ENCODE measurements at places on chromosomes 3 and 15.
A peak's percentile ranks its signal among the peaks of the same experiment; 100 is the strongest.

GRCh38 chr15:53534105-53534839, 225.2 kb downstream of the WDR72 start:
- DNase-seq = no peak

- no peak for DNase-seq
Observed at GRCh38 chr15:29008846-29009245, 123.1 kb downstream of the APBA2 start.

DNA sequence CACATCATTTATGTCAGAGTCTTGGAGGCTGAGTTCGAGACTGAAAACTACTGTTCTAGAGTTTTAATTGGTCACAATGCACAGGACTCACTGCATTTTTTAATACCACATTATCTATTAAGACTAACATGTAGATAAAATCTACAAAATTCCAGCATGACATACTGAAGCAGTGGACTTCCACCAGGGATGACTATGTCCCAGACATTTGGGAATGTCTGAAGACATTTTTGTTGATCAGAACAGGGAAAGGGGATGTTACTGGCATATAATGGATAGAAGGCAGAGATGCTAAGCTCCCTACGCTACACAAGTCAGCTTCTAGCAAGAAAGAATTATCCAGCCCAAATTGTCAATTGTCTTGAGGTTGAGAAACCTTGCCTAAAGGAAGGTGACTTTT, 419.0 kb upstream of the TGFBR2 start:
- DNase-seq = no peak

- no peak for DNase-seq
Observed at GRCh38 chr3:54079730-54080325, 42.5 kb upstream of the CACNA2D3 start.

DNA sequence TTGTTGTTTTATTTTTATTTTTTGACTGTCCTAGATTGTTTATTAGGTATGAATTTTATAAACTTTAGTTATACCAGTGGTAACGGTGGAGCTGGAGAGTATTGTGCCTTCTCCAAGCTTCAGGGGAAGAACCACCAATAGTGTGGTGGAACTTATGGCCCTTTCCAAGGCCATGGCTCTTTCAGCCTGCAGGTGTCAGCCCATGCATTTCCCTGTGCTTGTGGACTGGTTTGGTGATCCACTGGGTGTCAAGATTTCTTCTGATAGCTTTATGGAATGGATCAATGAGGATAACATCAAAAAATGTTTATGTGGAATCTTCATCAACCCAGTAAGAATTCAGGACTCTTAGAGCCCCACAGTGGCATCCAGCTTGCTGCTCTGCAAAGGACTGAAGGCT, 19.2 kb upstream of the SCAMP5 start:
- DNase-seq = no peak

- no peak for DNase-seq
Observed at GRCh38 chr3:171459137-171459941, 866 bp downstream of the TNIK start.

DNA sequence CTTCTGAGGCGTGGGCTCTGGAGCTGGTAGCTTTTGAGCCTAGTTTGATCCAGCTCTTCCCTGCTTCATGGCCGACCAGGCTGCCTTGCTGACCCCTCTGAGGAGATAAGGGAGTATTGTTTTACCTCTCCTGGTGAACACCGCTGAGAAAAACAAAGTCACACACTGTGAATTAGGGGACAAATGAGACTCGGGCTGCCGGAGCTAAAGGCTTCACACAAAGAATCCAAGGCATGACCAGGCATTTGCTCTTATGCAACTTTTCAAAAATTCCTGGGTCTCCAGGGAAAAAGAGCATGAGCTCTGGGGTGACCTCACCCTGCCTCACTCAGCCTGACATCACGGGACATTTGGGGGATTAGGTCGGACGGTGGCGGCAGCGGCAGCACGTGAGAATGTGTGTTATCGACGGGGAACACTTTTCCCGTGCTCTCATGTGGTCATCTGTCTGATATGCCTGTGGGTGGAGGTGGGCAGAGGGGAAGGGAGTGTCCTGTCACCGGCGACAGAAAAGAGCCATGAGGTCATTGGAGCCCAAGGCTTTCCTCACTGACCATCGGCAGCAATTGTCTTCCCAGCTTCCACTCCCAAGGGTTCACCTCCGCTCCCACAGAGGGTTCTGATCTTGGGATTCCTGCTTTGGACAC, 61.0 kb downstream of the TMEM44 start:
- peak; percentile 85 for DNase-seq

DNA sequence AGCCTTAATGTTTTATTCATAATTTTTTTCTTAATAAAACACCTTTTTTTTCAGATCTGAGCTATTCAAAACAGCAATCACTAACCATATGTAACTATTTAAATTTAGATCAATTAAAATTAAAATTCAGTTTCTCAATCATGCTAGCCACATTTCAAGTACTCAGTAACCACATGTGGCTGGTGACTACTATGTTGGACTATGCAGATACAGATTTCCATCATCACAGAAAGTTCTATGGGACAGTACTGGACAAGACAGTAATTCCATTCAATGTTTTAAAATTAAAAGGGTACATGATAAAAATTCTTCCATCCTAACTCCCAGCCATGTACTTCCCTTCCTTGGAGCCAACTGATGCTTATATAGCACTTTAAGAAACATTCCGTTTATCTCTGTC, 119.3 kb downstream of the GLDN start:
- DNase-seq = no peak

GRCh38 chr3:72269475-72269874, 484.5 kb upstream of the PROK2 start:
- no peak for DNase-seq

DNA sequence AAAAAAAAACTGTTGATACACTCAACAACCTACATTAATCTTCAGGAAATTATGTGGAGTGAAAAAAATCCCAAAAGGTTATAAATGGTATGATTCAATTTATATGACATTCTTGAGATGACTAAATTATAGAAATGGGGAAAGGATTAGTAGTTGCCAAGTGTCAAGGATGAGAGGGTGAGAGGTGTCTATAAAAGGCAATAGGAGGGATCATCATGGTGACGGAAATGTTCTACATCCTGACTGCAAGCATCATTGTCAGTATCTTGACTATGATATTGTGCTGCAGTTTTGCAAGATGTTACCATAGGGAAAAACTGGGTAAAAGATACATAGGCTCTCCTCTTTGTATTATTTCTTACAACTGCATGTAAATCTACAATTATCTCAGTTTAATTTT, 125.6 kb downstream of the FRMD5 start:
- no peak for DNase-seq

GRCh38 chr3:143001034-143001368, 369 bp upstream of the U2SURP start:
- no peak for DNase-seq

DNA sequence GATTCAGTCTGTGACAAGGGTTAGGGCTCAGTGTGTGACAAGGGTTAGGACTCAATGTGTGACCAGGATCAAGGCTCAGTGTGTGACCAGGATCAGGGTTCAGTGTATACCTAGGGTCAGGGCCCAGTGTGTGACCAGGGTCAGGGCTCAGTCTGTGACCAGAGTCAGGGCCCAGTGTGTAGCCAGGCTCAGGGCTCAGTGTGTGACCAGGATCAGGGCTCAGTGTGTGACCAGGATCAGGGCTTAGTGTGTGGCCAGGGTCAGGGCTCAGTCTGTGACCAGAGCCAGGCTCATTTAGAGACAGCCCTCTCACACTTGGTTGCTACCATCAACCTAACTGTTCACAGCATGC, 24.2 kb downstream of the LOXL1 start:
- DNase-seq = no peak

- no peak for DNase-seq
Observed at GRCh38 chr3:54086652-54087405, 35.5 kb upstream of the CACNA2D3 start.

DNA sequence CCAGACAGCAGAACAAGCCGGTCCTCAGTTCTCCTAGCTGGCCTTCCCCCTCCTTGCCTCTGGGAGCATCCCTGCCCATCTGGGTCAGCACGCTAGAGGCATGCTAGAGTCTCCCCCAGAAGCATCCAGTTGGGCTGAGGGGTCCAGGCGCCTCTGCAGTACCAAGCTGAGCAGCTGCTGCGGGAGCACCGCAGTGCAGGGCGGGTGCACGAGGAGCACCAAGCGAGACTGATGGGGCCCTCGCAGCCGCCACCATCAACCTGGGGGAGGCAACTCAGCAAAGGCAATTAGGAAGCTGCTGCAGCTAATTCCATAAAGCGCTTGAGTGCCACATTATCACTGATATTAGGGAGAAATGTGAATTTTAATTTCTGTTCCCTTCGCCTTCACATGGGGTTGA, 12.4 kb downstream of the CACNA2D3 start:
- no peak for DNase-seq

DNA sequence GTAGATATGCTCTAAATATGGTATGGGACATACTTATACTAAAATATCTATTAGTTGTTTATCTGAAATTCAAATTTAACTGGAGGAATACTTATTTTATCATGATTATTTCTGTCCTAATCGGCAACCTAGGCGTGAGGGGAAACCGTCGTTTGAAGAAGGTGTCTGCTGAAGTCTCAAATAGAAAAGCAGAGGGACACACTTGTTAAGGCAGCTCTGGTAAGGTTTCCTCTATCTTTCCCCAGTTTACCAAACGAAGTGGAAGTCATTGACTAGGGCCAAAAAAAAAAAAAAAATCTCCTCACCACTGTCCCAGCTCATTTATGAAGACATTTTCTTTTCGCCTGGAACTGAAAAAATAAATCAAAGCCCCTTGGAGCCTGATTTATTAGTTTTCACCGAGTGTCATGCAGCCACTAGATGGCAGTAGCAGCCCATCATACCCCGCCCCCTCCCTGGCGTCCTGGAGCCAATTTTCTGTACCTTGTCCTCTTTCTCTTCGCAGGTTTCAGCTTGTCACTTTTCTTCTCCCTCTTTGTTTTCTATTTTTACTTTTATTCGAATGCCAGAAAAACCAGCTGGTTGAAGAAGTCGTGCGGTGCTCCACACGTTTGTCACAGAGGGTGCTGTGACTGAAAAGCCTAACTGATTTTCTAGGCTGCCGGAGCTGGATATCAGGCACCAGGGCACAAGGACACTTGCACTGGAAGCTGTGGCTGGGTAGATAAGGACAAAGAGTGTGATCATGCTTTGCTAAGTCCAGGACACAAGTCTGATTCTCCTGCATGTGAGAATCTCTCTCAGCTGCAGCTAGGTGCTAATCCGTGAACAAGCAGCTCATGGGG, 238.7 kb downstream of the ZPLD1 start:
- peak; percentile 26 for DNase-seq

DNA sequence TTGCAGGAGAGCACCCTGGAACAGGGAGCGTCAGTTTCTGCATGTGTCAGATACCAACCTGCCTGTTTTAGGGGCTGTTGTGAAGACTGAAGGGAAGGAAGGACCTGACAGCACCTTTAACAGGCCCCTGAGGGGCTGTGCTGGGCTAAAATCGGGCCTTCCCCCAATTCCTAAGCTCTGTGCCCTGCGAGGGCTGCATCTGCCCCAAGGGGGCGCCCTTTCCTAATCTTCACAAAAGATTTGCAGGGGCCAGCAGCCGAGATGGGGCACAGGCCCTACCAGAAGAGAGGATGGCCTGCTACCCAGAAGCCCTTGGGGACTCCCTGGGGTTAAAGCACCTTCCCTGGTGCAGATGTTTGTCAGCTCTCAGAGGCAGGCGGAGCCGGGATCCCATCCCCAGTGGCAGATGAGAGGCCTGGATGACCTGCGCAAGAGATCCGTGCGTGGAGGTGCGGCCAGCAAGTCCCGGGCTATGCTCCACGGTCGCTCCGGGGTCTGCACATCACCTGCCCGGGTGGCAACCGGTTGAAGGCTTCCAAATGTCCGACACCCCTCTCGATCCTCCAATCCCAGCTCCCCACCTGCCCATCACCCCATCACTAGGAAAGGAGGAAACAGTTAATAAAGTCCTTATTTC, 53.6 kb downstream of the RHCG start:
- DNase-seq = no peak

- DNase-seq = no peak
Observed at GRCh38 chr3:45894015-45894414, 7.7 kb downstream of the CCR9 start.

DNA sequence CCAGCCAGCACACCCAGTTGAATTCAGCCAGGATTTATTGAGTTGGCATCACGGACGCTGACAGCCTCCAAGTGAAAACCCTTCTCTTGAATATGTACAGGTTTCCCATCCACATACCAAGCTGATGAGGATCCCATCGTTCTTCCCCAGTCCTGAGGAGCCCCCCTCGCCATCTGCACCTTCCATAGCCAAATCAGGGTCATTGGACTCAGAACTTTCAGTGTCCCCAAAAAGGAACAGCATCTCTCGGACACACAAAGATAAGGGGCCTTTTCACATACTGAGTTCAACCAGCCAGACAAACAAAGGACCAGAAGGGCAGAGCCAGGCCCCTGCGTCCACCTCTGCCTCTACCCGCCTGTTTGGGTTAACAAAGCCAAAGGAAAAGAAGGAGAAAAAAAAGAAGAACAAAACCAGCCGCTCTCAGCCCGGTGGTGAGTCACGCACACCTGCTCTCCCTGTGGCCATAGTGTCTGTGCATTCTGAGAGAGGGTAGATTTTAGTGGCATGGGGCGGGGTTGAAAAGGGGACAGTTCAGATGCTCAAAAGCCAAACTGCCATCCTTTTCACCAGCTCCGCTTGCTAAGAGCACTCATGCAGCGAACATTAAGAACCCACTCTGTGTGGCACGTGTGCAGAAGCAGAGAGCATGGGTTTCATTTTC, 51.2 kb downstream of the KLHL25 start:
- DNase-seq = no peak

GRCh38 chr15:87312221-87312620, 944.3 kb downstream of the NTRK3 start:
- no peak for DNase-seq

DNA sequence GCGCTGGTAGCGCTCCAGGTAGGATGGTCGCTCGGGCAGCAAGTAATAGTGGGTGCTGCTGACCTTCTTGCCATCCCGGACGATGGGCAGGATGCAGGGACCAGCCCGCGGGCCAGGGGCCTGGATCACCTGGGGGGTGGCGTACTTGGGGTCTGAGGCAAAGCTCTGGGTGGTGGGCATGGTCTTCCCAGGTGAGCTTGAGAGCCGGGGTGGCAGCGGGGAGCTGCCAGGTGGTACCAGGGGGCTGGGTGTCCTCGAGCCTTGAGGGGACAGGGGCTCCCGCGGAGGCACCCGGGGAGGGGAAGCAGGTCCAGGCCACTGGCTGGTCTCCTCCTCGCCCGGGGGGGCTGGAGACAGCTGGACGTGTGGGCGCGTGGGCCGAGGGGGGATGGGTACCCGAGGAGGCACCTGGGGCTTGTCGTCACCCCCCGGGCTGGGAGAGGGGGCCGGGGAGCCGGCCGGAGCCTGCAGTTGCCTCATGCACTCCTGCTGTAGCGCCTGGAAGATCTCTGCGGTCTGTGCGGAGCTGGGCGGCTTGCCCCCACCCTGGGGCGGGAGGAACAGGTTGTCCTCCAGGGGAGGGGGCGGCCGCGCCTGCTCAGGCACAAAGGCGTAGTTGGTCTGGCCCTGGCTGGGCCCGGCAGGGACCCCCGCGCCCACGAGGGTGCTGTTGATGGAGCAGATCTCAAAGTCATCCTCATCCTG, 40.6 kb downstream of the TNK2 start:
- no peak for DNase-seq

DNA sequence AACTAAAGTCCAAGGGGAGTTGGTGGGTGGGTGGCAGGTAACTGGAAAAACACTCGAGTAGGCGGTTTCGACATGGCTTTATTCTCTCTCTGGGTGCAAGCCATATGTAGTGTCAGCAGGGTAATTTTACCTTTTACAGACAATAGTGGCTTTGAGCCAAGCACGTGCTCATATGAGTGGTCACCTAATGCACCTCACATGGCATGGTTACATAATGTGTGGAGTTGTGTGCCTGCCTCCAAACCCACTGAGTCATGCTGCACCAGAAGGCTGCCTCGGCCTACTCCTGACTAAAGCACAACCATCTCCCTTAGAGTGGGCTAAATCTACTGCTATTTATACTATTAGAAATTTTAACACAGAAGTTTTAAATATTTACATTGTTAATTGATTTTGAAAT, 16.5 kb downstream of the CCRL2 start:
- DNase-seq = no peak
